Occipital lobe (tissue), 3 donors: ENCODE measurements at places on chromosomes 12 and 14. TPM values are rescaled to one million over a fixed set of nuclear protein-coding genes. Genes with fewer than 3 reads are reported as not detected.

GRCh38 chr12:102052192-102053061, 9.4 kb downstream of the WASHC3 start:
- DNase-seq = no peak

SOCS2 gene
- 71.4 TPM for total RNA-seq

- DNase-seq = peak; percentile 79
These were observed 414 bp downstream of the UNC79 start for GRCh38 chr14:93431036-93431670.

CRACR2A gene
- total RNA-seq = 1.1 TPM

- DNase-seq = no peak
These were observed 24.6 kb downstream of the GCN1 start for GRCh38 chr12:120169946-120170345.

GRCh38 chr14:102883089-102883541, 39.3 kb upstream of the AMN start:
- DNase-seq = no peak

- DNase-seq = no peak
These were observed 23.1 kb upstream of the PWP1 start for GRCh38 chr12:107662484-107662883.

DNA sequence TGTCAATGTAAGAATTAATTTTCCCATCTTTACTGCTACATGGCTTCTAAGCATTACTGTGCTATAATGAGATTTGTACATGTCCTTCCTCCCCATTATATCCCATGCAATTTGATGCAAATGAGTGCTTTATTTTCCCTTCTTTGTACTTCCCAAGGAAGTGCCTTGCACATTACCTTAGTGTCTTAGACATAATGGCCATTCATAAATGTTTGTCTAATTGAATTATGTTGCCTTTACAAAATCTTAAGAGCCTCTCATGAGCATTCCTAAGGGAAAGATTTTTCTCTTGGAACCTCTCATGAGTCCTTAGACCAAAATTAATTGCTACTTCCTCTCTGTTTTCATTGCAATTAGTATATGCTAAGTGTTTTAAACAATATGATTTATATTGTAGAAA, 741.7 kb downstream of the RERGL start:
- no peak for DNase-seq

GZMB gene
- not detected for total RNA-seq

ATXN3 gene
- total RNA-seq = 35.1 TPM

GRCh38 chr12:23493672-23494071, 455.8 kb downstream of the SOX5 start:
- no peak for DNase-seq

DNA sequence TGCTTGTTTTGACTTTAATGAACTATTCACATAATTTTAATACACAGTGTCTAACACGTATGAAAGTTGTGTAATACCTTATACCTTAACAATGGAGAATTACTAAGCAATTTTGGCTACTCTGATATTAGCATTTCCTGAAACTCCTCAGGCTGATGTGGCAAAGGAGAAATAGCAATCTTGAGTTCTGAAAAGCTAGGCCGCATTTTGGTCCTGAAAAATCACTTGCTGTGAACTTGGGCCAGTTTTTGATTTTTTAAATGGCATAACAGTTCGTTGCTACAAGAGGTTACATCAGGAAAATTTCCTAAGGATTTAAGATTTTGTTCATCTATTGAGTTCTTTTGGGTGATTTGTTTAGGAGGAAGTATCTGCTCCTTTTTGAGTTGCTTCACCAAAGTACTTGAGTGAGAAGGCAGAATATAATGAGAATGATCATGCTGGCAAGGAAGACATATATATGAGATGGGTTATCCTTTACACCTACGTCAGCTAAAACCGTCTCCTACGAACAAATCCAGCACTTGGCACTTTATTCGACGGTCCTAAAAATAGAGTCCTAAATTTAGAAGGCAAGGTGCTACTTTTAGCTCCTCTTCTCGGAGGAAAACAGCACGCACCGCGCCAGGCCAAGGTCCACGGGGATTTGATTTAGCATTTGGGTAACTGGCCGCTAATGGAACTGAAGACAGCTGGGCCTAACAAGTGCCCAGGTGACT, 32.2 kb downstream of the MIA2 start:
- DNase-seq = peak; percentile 59

DNA sequence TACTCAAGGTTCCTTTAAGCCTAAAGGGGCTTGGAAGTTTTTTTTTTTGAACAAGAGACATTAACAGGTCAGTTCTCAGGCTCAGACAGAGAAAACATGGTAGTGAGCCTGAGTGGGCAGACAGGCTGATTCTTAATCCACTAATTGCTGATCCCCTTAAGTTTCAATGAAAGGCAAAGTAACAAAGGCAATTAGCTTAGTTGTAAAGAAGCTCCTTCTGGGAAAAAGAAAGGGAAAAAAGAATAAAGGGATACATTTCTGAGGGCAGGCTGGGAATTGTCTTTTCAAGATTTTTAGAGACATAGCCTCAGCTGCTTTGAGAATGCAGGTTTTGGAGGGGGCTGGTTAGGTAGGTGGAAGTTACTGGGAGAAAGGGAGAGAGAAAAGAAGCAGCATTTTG, 133.8 kb downstream of the CFAP54 start:
- no peak for DNase-seq
